ENCODE measurements at places on chromosomes 16 and 17.

GRCh38 chr16:83248735-83249463, 558.9 kb upstream of the HSBP1 start:
- DNase-seq: no peak

DNA sequence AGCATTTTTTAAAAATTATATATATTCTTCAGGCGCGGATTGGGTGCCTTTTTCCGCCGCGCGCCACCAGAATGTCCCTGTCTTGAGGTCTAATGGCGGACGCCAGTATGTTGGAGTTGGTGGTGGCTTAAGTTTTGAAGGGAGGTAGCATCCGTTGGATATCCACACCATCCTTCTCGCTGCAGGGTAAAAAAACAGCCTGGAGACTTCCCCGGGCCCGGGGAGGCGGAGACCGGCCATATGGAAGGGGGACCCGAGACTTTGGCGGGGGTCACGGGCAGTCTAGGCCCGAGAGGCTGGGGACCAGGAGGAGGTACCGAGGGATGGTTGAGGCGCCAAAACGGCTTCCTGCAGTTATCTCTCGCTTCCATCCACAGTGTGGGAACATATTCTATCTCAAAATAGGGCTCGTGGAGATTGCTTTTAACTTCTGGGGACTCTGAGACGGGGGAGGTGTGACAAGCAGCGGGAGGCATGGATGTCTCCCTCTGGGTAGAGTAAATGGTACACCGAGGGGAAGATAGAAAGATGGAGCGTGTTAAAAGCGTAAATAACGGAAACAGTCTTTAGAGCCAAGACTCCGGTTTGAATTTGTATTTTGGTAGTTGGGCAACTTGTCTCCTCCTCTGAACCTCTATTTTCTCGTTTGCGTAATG, at the start of gene SF3B3:
Gene SF3B3, plus strand, starts transcription at position 74 of the 656 bp plus-strand sequence. CDS start 2,841 bp downstream, outside the sequence.
- DNase-seq: no peak

GRCh38 chr17:62797959-62798358, 10.2 kb downstream of the MARCHF10 start:
- no peak for DNase-seq

DNA sequence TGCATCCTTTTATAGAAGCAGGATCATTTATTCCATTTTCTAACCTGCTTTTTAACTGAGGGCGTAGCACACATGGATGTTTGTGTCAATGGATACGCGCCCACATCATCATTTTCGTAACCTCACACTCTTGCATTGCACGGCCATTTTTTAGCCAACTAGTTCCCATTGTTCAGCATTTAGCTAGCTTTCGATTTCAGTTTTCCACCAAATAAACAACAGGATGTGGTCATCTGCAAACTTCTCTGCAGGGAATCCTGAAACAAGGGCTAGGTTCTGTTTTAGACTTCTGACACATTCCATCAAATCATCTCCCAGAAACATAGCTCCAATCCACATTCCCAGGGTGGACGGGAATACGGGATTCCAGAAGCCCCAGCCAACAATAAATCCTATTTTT, 6.4 kb downstream of the CYB561 start:
- no peak for DNase-seq

GRCh38 chr17:21545064-21545463, 147.3 kb upstream of the KCNJ18 start:
- DNase-seq: no peak

DNA sequence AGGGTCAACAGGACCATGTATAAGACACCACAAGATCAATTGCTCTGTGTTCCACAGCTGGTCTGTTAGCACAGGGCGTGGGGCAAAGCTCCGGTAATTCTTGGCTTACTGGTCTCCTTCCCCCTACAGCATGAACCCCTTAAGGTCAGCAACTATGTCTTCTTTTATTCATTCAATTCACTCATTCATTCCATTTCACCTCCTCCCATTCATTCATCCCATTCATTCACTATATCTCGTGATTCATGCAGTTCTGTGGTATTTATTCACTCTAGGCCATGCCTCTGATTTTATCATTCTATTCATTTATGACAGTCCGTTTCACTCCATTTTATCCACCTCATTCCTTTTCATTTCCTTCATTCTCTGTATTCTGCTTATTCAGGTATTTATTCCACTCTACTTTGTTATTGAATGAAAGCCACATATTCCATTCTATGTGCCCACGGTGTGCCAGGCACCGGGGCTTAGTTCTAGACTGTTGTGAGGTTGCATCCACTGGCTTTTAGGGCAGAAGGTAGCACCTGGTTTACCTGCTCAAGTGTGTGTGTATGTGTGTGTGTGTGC, 19.0 kb upstream of the WFDC1 start:
- no peak for DNase-seq

DNA sequence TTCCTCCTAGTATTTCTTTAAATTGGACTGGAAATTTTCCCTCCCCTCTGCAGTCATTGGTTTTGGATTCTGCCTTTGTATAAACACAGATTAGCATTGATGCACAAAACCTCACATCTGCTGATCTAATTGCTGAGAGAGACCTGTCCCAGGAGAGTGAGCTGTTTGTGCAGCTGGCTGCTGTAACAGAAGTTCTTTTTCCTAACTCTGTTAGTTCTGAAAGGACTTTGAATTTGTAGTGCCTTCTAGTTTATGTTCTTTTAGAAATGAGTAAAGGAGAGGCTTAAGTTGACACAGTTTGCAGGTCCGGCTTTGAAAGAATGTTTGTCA, 45.2 kb upstream of the KPNB1 start:
- DNase-seq: no peak

DNA sequence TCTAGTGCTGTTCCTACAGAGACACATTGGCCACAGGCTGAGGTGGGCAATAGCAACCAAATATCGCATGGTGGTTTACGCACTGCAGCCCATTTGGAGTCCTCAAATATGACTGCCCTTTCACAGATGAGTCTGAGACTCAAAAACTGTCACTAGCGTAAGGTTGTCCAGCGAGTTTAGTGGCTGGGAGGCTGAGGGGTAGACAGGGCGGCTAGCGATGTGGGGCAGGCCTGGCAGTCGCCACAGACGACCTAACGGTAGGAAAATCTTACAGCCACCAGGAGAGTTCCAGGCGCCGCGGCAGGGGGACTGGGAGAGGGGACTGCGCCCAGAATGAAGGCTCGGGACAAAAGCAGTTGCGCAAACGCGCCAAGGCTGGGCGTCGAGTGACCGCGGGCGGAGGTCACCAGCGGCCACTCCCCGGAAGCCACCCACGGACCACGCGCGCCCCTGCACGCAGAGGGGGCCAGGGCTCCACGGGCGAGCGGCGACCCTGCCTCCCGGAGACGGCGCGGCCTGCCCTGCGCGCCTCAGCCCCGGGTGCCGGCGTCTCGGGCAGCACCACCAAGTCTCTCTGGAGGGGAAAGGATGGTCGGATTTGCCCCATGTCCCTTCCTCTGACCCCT, 699 bp upstream of the MAP1LC3B start:
- no peak for DNase-seq

DNA sequence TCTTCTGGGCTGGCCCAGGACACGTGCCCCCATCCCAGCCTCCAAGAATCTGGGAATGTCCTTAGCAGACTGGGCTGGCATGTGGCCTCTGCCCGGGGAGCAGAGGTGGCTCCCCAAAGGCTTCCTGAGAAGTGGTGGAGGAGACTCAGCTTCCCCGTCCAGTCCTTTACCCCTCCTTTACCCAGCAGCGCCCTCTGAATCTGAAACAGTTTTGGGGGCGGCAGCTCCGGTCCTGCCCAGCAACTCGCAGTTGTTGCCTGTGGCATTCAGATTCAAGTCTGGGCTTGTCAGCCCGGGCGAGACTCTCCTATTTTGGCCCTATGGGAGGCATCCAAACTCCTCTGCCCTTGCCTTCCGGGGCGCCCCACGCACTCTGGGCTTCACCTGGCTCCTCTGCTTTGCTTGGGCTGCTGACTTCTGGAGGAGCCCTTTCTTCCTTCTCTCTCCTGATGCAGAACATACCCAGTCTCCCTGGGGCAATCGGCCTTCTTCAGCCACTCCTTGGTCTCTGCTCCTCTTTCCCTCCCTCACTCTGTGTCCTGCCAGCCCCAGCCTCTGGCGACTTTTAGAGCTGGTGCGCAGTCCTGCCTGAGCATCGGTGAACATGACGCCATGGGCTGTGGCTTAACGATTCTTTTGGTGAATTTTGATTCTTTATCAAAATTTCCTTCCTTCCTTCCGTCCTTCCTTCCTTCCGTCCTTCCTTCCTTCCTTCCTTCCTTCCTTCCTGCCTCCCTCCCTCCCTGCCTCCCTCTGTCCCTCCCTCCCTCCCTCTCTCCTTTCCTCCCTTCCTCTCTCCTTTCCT, 55.2 kb downstream of the CMIP start:
- no peak for DNase-seq

DNA sequence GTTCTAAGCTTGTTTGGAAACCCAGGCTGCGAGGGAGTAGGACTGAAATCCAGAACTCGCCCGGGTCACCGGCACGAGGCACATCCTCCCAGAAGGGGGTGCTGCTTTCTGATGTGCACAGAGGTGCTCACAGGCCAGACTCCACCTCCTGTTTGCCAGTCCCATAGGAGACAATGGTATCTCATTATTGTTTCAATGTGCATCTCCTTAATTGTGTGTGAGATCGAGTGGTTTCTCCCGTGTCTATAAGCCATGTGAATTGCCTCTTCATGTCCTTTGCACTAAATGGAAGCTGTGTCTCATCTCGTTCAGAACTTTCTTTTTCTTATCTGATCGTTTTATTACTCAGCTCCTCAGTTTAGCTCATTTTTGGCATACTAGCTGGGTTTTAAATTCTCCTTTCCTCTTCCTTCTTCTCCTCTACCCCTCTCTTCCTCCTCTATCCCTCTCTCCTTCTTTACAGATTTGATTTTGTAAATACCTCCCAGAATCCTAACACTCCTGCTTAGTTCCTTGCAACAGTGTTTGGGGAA, 32.1 kb upstream of the PRKCB start:
- peak; percentile 32 for DNase-seq
